Activated CD4-positive, alpha-beta T cell treated with anti-CD3 and anti-CD28 coated beads, Interleukin-2, amount 50 U/mL, for 48 hours (primary cell): ENCODE measurements at places on chromosomes 13 and 19.
A peak's percentile ranks its signal among the peaks of the same experiment; 100 is the strongest.

- DNase-seq: no peak
Observed at GRCh38 chr13:98557937-98558792, 18.7 kb downstream of the STK24 start.

DNA sequence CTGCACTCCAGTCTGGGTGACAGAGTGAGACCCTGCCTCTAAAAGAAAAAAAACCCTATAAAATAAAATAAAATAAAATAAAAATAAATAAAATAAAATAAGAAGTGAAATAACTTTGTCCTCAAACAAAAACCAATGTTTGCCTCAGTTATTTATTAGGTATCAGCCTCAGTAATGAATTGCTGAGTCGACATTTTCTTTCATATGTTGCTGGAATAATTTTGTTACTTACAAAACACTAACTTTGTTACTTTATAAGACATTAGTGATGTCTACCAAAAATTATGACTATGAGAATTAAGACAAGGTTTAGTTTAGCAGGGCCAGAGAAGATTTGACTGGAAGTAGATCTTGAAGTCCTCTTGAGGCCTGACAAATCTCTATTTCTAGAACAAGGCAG is 2074.5 kb upstream of the PCDH20 start:
- no peak for DNase-seq

- DNase-seq: peak; percentile 10
Observed at GRCh38 chr19:21202865-21203494, 61.1 kb downstream of the ZNF431 start.

GRCh38 chr19:16222806-16223205 is 25.1 kb downstream of the AP1M1 start:
- DNase-seq: no peak

- DNase-seq: no peak
Observed at GRCh38 chr13:71979616-71980015, 112.6 kb upstream of the DACH1 start.

DNA sequence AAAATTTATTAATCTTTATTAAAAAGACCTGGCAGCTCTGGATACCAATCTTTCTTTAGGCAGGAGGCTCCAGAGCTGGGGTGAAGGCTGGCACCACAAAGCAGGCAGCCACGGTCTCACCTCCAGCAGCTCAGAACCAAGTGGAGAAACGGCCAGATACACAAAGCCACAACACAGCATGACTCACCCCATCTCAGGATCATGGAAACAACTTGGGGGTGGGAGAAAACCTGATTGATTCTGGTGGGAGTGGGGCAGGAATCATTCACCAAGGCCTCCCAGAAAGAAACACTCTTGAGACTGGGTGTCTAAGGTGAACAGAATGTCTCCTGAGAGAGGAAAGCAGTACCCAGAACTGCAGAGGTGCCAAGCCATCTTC is 64.2 kb downstream of the CRYL1 start:
- peak; percentile 37 for DNase-seq

DNA sequence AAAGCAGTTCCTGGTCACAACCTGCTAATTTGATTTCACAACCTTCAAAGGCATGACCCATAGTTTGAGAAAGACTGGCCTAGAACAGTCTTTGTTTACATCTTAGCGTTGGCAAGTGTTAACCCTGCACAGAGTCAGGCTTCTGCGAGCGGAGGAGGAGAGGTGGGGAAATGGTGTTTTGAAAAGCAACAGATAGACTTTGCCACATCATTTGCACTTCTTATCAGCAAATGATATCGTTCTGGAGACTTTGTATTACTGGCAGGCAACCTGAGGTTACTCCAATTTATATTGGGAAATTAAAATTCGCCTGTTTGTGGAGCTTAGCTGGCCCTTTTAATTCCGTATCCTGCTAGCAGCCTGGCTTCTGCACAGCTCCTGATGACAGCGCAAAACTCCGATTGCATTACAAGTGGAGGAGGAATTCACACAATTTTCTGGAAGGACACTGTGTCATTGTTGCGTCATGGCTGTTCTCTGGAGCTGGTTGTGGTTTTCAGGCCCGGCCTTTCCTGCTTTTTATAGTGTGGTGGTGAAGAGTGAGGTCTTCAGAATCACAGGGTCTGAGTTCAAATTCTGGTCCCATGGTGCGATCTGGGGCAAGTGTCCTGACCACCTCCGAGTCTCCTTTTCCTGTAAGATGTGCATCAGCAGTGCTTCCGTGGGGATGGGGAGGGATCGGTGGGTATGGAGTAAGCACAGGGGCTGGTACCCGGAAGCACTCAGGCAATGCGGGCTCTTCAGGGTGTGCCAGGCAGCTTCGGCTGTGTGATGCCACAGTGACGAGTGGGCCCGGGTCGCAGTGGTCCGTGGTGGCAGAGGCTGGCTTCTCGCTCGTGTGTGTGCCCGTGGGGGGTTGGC is 49.1 kb upstream of the EHD2 start:
- DNase-seq: no peak

DNA sequence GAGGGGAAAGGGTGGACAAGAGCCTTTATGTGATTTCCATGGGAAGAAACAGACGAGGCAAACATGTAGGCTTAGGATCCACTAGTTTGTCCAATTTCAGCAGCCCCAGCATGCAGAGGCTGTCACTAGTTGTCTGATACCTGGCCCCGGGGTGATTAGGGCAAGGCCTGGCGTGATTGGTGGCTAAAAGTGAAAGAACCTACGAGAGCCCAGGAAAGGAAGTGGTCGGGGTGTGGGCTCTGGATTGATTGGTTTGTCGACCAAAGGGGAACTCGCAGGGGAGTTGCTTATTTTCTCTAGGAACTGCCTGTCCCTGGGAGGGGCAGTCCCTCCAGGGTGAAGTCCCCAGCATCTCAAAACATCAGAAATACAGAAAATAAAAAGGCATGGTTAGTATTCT is 64.2 kb upstream of the UQCRFS1 start:
- DNase-seq: peak; percentile 39

- no peak for DNase-seq
Observed at GRCh38 chr13:40350283-40350992, 316.0 kb downstream of the FOXO1 start.

- no peak for DNase-seq
Observed at GRCh38 chr13:52975161-52975560, 53.5 kb upstream of the OLFM4 start.

DNA sequence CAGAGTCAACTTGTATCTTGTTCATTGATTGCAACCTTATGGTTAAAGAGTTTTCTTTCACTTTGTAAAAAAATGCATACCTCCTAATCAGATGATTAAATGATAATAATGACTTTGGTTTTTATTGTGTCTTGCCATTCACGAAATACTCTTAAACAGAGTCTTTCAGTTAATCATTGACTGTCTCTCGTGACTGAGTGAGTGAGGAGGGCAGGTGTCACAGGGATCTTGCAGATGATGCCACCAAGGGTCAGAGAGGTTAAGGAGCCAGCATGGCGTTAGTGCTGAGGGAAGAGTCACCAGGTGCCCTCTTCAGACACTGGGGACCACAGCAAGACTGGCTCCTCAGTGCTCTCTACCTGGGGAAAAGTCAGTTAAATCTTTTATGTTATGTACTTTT is 8.0 kb downstream of the GPATCH1 start:
- no peak for DNase-seq

DNA sequence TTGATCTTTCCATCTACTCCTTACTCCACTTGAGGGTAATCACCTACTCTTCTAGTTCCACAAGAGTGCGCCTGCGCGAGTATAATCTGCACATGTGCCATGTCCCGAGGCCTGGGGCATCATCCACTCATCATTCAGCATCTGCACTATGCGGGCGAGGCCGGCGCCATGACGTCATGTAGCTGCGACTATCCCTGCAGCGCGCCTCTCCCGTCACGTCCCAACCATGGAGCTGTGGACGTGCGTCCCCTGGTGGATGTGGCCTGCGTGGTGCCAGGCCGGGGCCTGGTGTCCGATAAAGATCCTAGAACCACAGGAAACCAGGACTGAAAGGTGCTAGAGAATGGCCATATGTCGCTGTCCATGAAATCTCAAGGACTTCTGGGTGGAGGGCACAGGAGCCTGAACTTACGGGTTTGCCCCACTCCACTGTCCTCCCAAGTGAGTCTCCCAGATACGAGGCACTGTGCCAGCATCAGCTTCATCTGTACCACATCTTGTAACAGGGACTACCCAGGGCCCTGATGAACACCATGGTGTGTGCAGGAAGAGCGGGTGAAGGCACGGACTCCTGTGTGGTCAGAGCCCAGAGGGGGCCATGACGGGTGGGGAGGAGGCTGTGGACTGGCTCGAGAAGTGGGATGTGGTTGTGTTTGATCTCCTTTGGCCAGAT is 2.7 kb upstream of the KLK2 start:
- peak; percentile 50 for DNase-seq

DNA sequence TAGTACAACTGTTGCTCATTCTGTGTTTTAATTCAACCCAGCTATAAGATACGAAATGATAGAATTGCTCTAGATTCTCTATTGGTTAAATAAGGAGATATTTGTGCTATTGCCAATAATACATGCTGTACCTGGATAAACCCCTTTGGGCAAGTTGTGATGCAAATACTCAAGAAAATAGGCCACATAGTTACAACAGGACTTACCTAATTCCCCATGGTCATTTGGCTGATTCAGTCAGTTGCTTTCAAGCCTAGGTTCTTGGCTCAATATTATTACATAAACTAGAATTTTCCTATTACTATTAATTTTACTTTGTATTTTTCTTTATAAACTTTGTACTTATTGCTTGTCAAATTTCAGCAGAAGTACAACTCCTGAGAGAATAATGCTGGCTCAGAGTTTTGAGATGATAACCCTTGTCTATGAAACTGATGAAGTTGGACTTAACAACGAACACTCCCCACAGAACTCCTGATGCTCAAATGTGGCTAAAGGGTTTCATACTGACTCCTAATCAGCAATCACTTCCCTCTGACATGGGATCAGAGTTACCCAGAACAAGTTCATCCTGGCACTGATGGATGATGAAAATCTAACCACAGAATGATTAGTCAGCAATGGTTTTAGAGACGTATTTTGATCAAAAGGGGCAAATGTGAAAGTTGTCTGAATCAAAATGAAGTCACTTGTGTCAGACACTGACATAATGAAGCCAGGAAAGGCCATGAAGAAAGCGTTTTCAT is 221.1 kb downstream of the ITGBL1 start:
- no peak for DNase-seq

GRCh38 chr19:18945297-18945696 is 4.3 kb upstream of the HOMER3 start:
- DNase-seq: no peak

DNA sequence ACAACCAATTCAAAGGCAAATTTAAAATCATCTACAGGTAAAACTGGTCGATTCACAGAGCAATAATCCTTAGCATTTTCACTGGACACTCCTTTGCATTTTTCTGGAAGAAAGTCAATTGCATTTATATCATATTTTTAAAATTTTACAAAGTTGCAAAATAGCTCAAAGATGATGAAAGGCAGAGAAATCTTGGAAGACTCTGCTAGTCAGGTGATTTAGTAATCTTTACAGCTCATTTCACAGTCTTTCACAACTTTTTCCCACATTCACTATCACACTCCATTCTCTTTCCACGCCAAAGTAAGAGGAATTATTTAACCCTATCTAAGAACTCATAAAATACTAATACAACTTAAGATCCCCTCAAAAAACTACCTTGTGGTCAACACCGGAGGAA is 1063.8 kb downstream of the EFNB2 start:
- no peak for DNase-seq

- DNase-seq: no peak
Observed at GRCh38 chr13:73177916-73178565, 119.2 kb downstream of the KLF5 start.

DNA sequence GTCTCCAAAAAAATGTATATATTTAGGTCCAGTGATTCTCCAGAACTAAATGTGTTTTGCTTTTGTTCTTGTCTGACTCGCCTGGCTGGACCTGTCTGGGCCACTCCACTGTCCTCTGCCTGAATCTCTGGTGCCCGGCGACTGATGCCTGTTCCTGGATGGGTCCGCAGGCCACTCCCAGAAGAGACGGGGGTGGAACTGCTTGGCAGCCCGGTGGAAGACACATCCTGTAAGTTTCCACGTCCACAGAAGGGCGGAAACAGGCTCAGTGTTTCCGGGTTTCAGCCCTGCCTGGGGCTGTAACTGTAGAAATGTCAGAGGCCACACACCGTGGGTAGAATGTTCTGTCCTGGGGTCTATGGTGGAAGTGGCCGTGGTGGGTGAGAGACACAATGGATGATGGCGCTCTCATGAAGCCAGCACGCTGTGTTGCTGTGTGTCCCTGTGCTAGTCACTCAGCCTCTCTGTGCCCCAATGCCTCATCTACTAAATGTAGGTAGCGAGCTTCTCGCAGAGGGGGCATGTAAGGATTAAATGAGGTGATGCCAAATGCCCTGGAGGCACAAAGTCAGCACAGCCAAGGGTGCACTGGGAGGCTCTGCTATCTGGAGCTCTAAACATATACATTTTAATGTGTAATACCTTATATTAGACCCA is 22.0 kb downstream of the ATCAY start:
- DNase-seq: no peak

- DNase-seq: no peak
Observed at GRCh38 chr13:112781881-112782361, 92.1 kb downstream of the ATP11A start.

GRCh38 chr13:78325585-78325984 is 277.8 kb downstream of the POU4F1 start:
- DNase-seq: no peak

GRCh38 chr13:87810920-87811344 is 139.8 kb downstream of the SLITRK5 start:
- DNase-seq: no peak

GRCh38 chr13:99367663-99368448 is 60.7 kb upstream of the GPR183 start:
- no peak for DNase-seq

DNA sequence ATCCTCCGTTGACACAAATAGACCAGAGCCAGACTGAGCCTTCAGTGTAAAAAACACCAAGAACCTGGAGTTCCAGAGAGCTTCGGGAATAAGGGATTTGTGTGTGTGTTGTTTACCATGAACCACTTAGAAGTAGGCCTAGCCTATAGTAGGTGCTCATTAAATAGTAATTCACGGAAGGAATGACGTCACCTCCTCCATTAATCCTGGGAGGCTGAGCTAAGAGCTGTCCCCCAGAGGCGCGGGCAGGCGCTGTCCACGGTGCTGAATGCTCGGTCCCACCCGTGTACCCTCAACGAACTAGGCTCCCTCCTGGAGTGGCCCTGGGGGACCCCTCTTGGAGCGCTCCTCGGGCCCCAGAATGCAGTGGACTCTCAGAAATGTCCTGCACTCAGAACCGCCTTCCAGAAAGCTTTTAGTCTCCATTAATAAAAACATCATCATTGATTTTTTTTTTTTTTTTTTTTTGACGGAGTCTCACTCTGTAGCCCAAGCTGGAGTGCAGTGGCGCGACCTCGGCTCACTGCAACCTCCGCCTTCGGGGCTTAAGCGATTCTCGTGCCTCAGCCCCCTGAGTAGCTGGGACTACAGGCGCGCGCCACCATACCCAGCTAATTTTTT is 6.5 kb downstream of the UNC13A start:
- DNase-seq: peak; percentile 30

- DNase-seq: no peak
Observed at GRCh38 chr19:49356382-49356781, 5.8 kb downstream of the TEAD2 start.

GRCh38 chr19:14563989-14564651 is 7.7 kb downstream of the NDUFB7 start:
- DNase-seq: peak; percentile 60

GRCh38 chr13:104584481-104584880 is 1518.3 kb upstream of the SLC10A2 start:
- DNase-seq: no peak

GRCh38 chr13:44573790-44574465 is 2.2 kb downstream of the TSC22D1 start:
- no peak for DNase-seq

- no peak for DNase-seq
Observed at GRCh38 chr19:5960005-5961001, 17.6 kb downstream of the RANBP3 start.
